Nasal cavity respiratory epithelium epithelial cell of viscerocranial mucosa (primary cell): ENCODE measurements at places on chromosomes 7 and 10. TPM values are rescaled to one million over a fixed set of nuclear protein-coding genes. Genes with fewer than 3 reads are reported as not detected.

GRID1 gene
- total RNA-seq, result 0.21 TPM in 1 of 2 replicates, not detected in the other

OR2A5 gene
- total RNA-seq, result not detected in 2 replicates

TMEM139 gene
- total RNA-seq, result 4.8 and 8.3 TPM in 2 replicates

RNF32 gene
- 1.1 and 2.1 TPM in 2 replicates for total RNA-seq

CCDC146 gene
- total RNA-seq, result 2.1 and 6.8 TPM in 2 replicates

CDNF gene
- 1.2 and 1.4 TPM in 2 replicates for total RNA-seq

PAPOLB gene
- total RNA-seq, result under 0.01 TPM in 1 of 2 replicates, not detected in the other

ACSM6 gene
- total RNA-seq, result not detected in 2 replicates

ELOVL3 gene
- total RNA-seq, result under 0.01 and 0.36 TPM in 2 replicates

CYP2C9 gene
- total RNA-seq, result 0.71 TPM in 1 of 2 replicates, not detected in the other

ACBD7 gene
- under 0.01 and 0.07 TPM in 2 replicates for total RNA-seq

ANKRD2 gene
- total RNA-seq, result under 0.01 and 0.43 TPM in 2 replicates

ANKRD61 gene
- under 0.01 and 0.21 TPM in 2 replicates for total RNA-seq

HYCC1 gene
- 16.7 and 47.6 TPM in 2 replicates for total RNA-seq

STAG3 gene
- total RNA-seq, result 0.07 and 0.34 TPM in 2 replicates

SP4 gene
- 11.5 and 14.4 TPM in 2 replicates for total RNA-seq
